T follicular helper cell (primary cell): ENCODE measurements at places on chromosomes 3 and 15.

GRCh38 chr3:37688756-37689155 is 172.9 kb upstream of the CTDSPL start:
- DNase-seq = no peak

DNA sequence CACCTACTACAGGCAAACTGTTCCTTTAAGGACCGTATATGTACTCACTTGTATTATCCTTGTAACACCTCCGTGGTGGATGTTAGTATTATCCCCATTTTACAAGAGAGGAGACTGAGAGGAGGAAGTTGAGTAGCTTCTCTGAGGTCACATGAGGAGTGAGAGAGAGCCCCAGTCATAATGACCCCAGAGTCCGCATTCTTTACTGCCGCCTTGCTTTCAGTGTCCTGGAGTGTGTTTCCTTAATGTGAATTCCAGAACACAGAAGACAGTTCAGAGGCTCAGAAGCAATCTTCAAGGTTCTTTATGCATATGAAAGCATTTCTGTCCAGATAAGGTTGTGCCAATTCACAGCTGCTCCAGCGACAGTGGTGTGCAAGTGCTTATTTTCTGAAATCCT is 199.2 kb downstream of the CACNA2D3 start:
- DNase-seq = no peak

GRCh38 chr3:23961913-23962312 is 16.8 kb downstream of the NR1D2 start:
- DNase-seq = no peak

DNA sequence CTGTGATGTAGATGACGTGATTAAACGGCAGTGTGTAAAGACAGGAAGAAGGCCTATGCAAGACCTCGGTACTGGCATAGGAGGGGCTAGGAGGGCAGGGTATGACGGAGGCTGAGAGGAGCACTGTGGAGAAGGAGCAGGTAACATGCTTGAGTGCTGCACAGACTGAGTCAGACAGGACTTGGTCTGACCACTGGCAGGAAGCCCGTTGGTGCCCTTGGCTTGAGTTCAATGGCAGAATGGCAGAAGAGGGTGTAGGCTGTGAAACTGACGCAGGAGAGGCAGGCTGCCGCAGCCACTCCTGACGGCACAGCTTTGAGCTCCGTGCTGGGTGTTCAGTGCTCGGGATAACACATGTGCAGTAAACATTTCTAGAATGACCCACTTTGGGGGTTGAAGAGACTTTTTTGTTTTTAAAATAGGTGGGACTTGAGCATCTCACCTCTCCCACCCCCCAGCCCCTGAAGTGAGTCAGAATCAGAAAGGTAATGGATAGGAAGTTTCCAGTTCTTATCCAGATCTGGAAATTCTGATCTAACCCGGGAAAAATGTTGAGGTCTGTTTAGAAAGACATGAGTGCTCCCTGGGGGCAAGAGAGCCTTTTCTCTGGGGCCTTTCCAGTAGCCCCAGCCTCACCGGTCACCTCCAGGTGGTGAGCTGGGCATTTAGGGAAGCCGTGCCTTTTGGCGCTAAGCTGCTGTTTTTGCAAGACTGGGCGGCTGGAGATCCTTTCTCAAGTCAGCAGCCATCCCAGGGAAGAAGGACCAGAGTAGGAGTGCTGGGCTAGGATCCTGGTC is 126.4 kb downstream of the RPLP1 start:
- no peak for DNase-seq

DNA sequence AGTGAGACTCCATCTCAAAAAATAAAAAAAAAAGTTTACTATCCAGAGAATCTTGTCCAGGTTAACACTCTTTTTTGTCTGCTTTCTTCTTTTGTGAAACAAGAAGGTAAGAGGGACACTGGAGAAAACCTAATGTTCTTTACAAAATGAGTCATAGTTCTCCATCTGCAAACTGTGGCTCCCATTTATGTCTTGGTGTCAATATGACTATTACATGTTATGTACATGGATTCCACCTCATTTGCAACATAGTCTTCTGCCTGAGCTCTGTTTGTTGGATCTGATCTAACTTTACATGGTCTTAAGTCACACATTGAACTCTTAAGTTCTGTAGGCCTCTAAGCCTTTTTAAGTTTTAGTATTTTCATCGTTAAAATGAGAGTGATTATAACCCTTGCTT is 421.2 kb upstream of the TPRG1 start:
- DNase-seq = no peak

DNA sequence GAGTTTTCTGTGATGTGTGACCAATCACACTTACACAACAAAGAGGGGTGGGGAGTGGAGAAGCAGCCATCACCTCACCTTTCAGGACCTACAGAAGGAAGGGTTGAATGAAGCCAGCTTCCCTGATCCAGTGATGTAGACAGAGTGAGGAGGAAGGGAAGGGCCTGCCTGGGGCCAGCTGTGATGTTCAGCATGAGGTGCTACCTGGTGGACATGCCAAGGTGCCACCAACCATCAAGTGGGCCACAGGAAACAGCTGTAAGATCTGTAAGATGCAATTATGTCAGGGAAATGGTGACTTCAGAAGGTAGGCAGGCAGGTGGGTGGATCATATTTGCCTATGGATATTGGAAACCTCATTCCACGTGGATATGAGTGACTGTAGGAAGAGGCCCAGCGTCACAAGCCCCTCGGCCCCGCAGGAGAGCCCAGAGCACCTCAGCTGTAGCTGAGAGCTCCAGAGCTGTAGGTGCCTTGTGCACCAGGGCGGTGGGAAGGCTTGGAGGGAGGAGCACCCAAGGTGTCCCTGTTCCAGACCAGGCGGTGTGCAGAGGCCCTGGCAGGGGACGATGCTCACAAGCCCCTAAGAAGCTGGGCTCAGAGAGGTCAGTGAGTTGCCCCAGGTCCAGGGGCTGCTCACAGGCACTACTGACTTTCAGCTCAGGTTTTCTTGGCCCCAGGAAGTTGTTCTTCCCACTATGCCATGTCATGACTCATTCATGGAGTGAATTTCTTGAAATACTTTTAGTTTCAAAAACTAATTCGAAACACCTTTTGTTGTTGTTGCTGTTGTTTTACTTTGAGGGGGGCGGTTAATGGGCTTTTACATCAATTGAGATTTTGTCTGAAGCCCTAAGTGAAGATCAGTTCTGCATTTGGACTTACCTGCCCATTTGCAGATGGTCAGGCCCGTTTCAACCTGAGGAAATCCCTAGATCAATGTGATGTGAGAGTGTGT is 94.2 kb upstream of the ALDH1A3 start:
- no peak for DNase-seq
